COR-L47 (cell line): ENCODE measurements at places on chromosomes 2 and 18.

GRCh38 chr2:51084750-51085149 lies 52.8 kb upstream of the NRXN1 start:
- DNase-seq, result no peak

- no peak for DNase-seq
Observed at GRCh38 chr2:12282780-12283695, 433.7 kb upstream of the TRIB2 start.

DNA sequence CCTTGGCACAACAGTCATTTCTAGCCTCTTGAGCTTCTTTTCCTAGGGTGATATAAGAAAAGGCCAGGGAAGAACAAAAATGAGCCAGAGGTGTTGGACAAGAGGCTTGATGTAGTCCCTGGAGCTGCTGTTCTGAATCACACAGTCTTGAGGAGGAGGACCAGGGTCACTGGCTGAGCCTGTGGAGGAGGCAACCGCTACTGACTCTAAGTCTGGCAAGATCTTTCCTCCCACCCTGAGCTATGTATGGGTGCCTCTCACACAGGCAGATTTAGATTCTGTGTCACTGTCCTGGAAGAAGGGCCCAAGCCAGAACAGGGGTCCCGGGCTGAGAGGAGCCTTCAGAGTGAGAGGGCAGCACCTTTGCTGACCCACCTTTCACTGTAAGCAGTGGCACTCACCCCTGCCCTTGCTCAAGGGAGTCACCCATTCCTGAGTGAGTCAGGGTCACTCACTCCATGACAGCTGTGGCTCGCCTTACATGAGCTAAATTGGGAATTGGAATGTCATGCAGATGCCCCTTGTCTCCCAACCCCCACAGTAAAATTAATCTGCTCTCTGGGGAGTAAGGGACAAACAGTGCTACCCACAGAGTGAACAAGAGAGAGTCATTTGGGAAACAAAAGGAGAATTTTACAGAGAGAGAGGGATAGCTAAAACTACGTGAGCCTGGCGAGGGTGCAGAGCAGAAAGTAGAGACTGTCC lies at the start of gene TRIM54:
TRIM54 (plus strand) TSS at position 575 of the 705 bp plus-strand sequence. CDS start 303 bp downstream, outside the sequence.
- no peak for DNase-seq

GRCh38 chr2:162938387-162938786 lies 99.8 kb upstream of the KCNH7 start:
- no peak for DNase-seq

GRCh38 chr18:13222856-13223281 lies 4.3 kb downstream of the LDLRAD4 start:
- peak; percentile 97 for DNase-seq

DNA sequence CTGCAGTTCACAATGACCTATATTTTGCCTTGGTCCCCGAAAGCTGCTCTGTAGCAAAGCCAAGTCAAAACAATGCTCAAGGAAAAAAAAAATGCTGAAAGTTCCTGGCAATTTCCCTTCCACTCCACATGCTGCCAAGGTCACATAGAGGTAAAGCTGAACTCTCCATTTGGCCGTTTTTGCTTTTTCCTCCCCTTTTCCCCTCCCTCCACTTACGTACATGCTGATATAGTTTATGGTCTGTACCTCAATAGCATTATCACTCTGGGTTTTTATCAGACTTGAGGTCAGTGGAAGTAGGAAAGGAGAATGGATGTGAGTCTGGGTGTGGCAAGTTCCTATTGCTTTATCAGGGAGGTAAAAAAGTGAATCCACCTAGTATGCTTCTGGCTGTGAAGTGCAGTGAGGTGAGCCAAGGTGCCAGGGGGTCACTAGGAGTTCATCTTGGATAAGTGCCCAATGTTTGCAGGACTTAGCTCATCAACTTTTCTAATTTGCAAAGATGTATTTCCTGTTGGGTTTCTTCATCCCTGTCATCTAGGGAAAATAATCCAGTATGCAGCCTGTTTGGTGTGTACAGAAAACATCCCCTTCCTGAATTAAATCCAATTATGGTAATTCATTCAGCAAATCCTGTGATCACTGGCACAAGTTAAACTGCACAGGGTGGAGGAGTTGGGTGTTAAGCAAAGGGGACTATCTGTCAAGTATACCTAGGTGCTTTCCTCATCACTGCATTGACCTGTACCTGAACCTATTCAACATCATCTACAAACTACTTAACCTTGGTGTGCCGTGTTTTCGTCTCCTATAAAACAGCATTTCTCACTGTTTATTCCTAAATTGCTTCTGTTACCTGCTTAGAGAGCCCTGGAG lies 124.3 kb upstream of the CYP26B1 start:
- no peak for DNase-seq

- peak; percentile 29 for DNase-seq
Observed at GRCh38 chr18:59994357-59994756, 94.6 kb downstream of the PMAIP1 start.

DNA sequence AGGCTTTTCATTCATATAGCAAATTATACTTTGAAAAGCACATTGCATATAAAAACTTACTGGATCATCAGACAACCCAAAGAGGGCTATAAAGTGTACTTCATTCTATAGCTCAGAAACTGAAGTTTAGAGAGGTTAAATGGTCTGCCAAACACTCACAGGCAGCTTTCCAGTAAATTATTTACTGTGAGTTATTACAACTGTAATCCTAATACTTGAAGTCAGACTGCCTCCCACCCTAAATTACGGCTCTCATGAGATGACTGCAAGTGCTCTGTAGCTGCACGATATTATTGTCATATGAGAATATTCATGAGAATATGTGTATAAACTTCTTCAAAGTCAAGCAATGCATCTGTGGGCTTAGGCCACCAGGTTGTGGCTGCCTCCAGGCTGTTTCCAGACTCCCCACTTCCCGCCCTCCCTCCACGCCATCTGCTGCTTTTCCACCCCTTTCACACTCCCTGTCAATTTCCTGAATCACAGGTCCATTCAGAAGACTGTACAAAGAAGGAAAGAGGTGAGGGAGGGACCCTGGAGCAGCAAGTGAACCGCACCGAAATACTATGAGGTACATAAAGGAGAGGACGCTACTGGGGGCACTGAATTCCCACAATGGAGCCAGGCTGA lies 111.1 kb upstream of the SPOPL start:
- no peak for DNase-seq

GRCh38 chr2:17010104-17010503 lies 344.5 kb upstream of the CYRIA start:
- DNase-seq, result no peak

- DNase-seq, result no peak
Observed at GRCh38 chr18:56139792-56140254, 498.6 kb downstream of the TXNL1 start.

DNA sequence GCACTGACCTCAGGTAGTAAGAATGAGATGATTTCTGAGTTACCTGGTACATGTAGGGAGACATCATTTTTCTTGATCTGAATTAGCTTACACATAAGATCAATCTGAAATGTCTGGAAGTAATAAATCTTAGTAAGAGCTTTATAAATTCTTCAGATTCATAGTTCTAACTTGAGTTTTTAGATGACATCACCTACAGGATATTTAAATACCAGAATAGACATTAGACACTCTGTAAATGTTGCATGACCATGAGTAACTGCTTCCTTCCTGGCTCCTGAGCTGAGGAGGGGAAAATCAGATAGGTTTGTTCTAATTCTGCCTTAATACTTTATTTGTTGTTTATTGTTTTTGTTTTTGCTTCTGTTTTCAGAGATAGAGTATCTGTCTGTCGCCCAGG lies 181.8 kb downstream of the PHLPP1 start:
- DNase-seq, result no peak
